Effector CD8-positive, alpha-beta T cell (primary cell): ENCODE measurements at places on chromosomes 1 and 21.
A peak's percentile ranks its signal among the peaks of the same experiment; 100 is the strongest.

- no peak for DNase-seq
These were observed 204.4 kb downstream of the LMX1A start for GRCh38 chr1:165152109-165152508.

DNA sequence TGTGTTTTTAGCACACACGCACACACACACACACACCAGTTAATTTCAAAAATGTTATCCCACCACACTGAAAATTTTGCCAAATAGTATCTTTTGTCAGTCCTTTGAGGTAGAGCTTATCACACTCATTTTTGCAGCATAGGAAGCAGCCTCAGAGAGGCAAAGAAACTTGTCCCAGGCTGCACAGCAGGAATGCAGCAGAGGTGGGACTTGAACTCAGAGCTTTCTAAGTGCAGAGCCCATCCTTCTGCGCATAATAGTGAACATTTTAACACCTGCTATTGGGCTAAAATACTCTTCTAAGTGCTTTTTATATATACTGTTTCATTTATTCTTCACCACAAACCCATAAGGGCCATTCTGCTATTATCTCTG lies 15.0 kb downstream of the FHAD1 start:
- DNase-seq = no peak

DNA sequence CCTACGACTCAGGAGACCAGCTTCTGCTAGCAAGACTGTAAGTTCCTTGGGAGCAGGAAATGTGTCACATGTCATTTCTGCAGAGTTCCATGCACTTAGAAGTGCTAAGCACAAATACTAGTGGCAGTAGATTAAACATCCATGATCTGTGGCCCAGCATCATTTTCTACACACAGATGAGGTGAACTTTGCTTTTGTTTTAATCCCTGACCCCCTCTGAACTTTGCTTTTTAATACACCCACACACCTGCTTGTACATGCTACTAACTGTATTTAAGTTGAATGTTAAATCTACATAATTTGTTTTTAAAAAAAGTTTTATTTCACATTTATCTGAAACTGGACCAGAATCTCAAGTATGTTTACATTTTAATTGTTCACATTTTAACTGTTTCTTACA lies 24.5 kb downstream of the SLC35D1 start:
- no peak for DNase-seq

DNA sequence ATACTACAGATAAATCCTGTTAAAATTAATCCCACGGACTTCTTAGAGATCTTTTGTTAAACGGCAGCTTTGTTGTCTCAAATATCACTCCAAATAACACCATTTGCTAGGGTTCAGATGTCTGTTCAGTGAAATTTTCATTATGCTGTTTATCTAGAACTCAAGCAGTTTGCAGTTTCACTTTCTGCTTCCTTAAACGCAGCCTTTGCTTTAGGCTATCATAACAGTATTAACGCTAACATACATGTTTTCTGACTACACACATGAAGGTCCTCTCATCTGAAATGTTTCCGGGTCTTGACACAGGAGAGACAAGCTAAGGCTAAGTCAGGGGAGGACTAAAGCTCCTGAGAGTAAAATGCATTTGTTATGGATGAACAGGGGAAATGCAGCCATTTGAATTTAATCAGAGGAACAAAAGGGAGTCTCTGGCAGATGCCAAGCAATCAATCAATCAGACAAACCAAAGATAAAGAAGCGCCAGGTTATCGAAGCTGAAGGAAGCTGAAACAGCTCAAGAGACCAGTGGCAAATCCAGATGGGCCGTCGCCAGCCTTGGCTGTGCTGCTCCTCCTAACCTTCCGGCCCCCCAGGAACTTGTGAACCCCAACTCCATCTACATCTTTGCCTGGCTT lies 16.9 kb downstream of the CCSAP start:
- no peak for DNase-seq

DNA sequence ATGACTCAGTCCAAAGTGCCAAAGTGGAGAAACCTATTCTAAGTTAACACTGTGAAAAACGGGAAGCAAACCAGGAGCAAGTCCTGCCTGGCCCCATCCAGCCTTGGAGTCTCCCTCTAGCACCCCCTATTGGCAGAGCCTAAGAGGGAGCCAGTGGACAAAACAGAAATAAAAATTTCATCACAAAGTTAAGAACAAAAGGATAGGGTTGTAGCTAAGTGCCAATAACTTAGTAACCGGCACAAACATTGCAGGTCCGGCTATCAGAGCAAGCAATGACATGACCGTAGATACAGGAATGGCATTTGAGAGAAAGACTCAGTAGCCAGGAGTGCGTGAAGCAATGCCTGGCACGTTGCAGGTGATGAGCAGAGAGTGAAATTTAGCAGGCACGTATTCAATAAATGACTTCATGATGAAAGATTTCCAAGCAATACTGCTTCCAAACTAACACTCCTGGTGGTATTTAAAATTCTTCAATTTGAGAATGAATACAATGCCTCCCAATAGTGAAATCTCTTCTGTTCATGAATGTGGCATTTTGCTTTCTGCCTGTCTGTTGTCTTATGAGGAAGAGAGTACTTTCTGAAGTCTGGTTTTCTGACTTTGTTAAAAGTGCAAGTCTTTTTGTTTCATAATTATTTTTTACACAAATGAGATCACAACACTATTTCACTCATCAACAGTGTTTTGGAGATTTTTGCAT lies 391.0 kb downstream of the OMA1 start:
- DNase-seq = no peak

DNA sequence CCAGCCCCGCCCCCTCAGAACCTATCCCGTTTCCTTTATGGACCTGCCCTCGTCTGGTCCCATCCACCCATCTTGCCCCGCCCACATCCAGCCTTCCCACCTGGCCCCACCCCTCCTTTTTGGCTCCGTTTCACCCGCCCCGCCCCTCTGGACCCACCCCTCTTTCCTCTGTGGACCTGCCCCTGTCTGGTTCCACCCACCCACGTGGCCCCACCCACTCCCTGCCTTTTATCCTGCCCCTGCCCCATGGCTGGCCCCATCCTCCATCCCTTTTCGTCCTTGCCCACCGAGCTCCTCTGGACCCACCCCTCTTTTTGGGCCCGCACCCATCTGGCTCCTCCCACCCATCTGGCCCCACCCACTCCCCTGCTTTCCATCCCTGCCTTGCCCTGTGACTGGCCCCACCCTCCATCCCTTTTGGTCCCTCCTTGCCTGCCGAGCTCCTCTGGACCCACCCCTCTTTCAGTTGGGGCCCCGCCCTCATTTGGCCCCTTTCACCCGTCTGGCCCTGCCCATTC lies 177.3 kb downstream of the CAMTA1 start:
- peak; percentile 44 for DNase-seq

- DNase-seq = no peak
These were observed 102.0 kb downstream of the TGFB2 start for GRCh38 chr1:218447010-218447689.

DNA sequence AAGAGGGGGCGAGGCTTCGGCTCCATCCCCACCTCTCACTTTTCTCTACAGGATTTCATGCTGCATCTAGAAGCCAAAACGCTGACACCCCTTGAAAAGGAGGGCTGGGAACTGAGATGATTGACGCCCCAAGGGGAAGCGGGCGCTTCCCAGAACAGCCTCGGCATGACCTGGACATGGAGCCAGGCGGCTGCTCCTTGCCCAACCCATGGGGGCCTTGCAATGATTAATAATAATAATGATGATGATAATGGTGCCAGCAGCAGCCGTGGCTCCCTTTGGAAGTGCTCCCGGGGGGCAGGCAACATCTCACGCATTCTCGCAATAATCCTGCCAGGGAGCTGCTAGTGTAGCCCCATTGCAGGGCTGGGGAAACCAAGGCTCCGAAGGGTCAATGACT lies 78.2 kb downstream of the RAP1GAP start:
- no peak for DNase-seq

GRCh38 chr1:80365359-80366021 lies 1359.0 kb upstream of the ADGRL4 start:
- DNase-seq = no peak

DNA sequence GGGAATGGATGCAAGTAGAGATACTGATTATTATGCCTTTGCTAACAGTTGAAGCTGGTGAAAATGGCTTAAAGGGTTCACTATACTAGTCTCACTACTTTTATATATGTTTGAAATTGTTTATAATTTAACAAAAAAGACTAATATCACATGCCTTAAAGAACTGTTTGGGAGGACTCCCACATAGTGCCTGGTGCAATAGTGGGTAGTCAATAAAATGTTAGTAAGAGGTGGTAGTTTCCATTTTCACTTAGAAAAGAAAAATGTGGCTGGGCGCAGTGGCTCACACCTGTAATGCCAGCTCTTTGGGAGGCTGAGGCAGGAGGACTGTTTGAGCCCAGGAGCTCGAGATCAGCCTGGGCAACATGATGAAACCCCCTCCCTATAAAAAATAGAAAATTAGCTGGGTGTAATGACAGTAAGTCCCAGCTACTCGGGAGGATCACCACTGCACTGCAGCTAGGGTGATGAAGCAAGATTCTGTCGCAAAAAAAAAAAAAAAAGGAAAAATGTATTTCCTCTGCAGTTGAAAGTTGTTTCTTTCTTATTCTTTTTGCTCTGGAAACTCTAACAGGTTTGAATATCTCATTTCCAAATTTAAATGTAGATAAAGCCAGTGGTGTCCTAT lies 24.5 kb downstream of the C21orf91 start:
- no peak for DNase-seq

- peak; percentile 51 for DNase-seq
These were observed 8.4 kb upstream of the KCNN3 start for GRCh38 chr1:154878371-154879037.

DNA sequence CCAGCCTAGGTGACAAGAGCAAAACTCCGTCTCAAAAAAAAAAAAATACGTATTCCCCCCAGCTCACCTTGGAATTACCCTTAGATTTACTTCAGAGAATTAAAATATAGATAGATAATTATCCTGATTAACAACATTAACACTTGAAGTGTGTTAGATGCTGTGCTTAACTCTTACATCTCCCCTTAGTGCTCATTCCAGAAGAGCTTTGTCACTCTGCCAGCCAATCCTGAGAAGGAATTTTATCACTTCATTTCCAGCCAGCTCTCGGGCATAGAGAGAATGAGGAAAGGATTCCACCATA lies 1.6 kb upstream of the SHC1 start:
- no peak for DNase-seq

GRCh38 chr1:229815961-229816360 lies 189.9 kb downstream of the URB2 start:
- no peak for DNase-seq

DNA sequence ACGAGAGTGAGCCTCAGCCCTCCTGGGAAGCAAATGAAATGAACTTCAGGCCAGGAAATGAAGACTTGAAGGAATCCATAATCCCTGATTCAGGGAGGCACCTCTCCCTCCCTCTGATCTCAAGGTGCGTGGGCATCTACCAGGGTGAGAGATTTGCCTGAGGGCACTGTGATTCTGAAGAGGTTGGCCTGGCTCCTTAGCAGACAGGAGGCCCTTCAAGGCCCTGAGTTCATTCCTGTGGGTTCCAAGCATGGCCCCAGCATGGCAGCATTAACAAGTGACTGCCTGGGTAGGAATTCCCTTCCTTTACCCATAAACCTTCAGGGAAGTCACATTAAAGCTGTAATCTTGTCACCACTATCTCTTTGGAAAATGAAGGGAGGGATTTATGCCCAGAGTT lies 29.8 kb upstream of the IFNGR2 start:
- DNase-seq = no peak

GRCh38 chr1:6692956-6693355 lies 8.7 kb downstream of the DNAJC11 start:
- DNase-seq = no peak

DNA sequence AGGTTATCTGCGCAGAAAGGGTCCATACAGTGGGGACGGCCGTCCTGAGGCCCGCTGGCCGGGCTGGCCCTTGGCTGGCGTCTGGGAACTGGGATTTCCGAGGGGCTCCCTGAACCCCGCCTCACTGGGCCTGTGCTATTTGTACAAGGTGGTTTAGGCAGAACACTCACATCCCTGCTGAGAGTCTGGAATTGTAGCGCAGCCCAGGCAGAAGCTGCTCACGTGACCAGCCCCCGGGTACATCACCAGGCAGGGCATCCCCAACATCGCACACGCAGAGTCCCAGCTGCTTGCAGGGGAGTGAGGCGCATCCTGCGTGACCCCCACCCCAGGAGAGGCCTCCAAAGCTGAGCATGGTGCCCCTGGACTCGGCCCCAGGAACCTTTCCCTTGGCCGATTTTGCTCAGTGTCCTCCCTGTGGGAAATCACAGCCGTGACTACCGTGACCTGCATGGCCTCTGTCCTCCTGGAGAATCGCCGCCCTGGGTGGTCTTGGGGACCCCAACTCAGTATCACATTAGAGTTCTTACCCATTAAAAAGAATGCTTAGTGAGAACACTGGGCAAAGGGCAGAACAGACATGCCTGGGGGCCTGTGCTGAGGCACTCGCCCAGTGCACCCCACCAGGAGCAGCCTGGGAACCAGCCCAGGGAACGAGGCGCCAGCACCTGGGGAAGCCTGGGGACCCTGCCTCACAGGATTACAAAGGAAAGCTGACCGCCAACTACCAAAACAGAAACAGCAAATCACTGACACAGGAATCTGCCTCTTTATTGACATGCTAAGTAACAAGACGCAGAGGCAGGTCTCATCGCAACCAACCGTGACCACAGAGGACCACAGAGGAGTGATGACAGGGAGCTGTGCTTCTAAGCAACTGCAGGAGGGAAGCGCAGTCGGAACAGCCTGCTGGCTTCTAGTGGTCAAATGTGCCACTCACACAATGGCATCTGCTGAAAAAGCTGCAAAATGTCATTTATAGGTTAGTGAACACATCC lies 33.5 kb downstream of the UBE2G2 start:
- no peak for DNase-seq
